CD4-positive, alpha-beta T cell treated with Interleukin-4 for 4 hours (primary cell): ENCODE measurements at places on chromosomes 3 and 15.

DNA sequence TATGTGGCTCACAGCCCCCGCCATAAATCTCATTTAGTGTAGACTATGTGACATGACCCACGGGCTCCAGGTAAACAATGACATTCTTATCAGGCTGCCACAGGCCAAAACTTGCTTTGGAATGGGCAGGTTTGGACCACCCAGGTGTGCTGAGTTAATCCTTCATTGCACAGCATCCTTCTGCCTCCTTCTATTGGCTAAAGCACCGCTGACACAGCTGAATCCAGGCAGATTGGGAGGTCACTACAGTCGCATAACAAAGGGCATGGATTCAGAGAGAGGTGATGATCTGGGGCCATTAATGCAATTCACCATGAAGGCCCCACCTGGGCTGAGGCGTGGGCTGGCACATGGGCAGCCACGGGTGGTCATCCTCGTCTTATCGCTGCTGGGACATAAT lies 47.8 kb upstream of the GALNT15 start:
- no peak for DNase-seq

DNA sequence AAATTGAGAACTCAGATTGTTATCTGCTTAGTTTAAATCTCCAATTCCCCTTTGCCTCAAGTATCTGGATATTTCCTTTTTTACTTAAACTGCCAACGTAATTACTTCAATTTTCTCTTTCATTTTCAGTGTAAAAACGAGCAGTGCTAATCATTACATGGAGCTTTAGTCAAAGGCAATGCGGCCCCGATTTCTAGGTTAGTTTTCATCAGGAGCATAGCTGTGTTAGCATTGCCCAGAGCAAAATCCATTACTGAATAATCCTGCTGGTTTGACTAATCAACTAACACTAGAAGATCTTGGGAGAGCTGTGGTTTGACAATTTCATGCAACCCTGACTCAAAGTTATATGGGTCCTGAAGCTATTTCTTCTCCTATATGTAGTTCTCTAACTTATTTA lies 46.2 kb downstream of the ZPLD1 start:
- DNase-seq = no peak

GRCh38 chr3:59996056-59996455 lies 946.2 kb upstream of the CFAP20DC start:
- no peak for DNase-seq

GRCh38 chr3:110881069-110881468 lies 190.5 kb upstream of the NECTIN3 start:
- DNase-seq = no peak

DNA sequence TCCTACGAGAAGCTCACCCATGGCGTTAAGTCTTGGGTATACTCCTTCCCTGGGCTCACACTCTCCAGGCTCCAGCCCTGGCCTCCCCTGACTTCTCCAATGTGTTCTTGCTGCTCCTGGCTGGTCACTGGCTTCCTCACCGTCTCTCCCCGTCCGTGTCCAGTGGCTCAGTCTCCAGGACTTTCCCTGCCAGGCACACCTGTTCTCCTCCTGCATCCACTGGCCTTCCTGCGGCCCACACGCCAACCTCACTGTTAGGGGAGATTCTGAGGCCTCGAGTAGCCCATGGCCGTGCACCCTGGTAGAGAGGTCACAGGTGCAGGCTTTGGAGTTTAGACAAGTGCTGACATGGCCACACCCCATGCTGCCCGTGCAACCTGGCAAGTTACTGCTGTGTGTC lies 91.9 kb upstream of the SNRPA1 start:
- no peak for DNase-seq

- DNase-seq = no peak
Observed at GRCh38 chr3:12559520-12559919, 2.6 kb downstream of the MKRN2 start.

- DNase-seq = no peak
Observed at GRCh38 chr3:1693145-1693544, 405.5 kb upstream of the CNTN4 start.

GRCh38 chr3:78718707-78719106 lies 1049.1 kb downstream of the ROBO1 start:
- no peak for DNase-seq

DNA sequence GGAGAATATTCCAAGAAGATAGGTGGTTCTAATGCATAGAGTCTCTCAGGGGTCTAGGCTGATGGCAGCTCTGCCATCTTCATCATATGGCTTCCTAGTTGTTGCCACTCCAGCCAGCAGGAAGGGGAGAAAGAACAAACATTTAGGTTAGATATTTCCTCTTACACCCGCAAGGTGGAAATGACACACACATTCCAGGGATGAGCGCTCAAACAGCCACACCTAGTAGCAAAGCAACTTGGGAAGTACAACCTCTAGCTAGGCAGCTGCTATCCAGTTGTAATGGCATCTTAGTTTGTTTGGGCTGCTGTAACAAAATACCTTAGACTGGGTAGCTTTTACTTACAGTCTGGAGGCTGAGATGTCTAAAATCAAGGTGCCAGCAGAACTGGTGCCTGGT lies 51.9 kb upstream of the ADAMTSL3 start:
- no peak for DNase-seq

DNA sequence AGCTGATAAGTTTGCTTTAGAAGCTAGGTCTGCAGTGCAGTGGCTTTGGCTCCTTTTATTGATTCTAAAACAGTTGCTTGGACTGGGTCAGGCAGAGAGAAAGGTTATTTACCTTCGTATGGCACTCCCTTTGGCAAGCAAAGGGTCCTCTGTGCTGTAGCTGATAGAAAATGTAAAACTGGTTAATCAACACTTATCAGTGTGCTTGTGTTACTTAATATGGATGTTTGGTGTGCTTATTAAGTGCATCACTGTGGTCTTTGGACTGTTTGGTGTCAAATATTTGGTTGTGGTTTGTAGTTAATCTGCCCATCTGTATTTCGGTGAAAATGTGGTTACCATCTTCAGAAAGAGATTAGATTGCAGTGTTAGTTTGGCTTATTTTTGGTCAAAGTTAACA lies 16.0 kb downstream of the UBE2E2 start:
- DNase-seq = no peak

DNA sequence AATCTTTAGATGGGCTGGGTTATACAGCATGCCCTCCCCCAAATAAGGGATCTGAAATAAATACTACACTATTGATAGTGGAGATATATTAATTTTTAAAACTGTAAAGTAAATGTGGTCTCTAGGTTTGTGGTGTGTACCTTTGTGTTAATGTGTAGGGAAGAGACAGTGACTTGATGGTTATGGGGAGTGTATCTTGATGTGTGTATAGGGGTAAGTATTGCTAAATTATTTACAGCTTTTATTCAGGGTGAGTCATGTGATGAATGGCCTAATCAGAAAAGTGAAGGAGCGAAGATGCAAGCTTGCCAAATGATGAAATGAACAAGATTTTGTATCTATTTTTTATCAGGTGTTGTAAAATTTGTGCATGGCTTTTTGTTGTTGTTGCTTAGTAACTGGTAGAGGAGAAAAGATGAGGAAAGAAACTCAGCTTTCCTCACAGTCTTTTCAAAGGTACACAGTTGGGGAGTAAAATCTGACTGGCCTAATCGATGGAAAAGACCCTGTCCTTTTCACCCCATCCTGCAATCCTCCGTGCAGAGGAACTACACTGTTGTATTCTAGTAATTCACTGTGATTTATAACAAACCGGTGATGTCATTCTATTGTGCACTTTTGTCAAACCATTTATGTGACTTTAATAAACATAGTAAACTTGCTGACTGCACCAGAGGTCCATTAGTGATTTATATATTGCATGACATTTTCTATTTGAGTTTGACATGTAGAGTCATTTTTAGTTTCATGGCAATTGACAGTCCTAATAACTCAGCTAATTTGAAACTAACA lies 17.7 kb downstream of the FEM1B start:
- no peak for DNase-seq

GRCh38 chr3:188137051-188137450 lies 16.9 kb upstream of the LPP start:
- DNase-seq = no peak
